ENCODE measurements at places on chromosomes 7 and 10. TPM values are rescaled to one million over a fixed set of nuclear protein-coding genes. Genes with fewer than 3 reads are reported as not detected.

- DNase-seq, result no peak
These were observed 223.1 kb upstream of the PPP2R2D start for GRCh38 chr10:131677671-131678070.

The IRF5 gene
- 8.5 TPM for total RNA-seq

The TBL2 gene
- total RNA-seq, result 56.4 TPM

DNA sequence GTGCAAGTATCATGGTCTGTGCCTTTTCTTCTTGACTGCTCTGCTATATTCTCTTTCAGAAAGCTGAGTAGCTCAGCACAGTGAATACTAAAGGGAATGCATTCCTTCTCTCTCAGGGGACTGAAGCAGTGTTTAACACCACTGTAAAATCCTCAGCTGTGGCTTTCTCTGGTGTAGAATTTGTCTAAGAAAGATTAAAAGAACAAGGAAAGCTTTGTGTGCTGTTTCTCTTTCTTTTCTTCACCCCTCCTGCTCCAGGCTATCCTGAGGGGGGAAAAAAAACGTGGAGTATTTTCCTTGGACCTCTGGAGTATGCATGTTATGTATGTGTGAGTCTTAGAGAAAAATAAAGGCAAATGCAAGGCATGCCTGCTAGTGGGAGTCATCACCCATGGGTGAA, 383.9 kb downstream of the AUTS2 start:
- DNase-seq, result no peak

GRCh38 chr7:11332865-11333228, 359.2 kb downstream of the PHF14 start:
- DNase-seq, result no peak

DNA sequence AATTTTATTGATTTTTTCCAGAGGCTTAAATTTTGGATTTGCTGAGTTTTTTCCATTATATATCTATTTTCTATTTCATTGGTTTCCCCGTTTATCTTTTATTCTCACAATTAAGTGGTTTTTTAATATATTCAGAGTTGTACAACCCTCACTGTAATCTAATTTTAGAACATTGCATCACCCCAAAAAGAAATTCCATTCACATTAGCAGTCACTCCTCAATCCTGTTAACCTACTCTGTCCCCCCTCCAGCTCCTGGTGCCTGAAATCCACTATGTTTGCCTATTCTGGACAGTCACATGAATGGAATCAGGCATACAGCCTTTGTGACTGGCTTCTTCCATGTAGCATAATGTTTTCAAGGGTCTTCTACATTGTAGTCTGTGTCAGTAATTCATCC, 55.8 kb upstream of the ITGA8 start:
- DNase-seq, result no peak

The DYDC2 gene
- total RNA-seq, result 0.22 TPM

The NUDCD3 gene
- 51.1 TPM for total RNA-seq

The CHAT gene
- total RNA-seq, result not detected

GRCh38 chr10:87054373-87055295, 34.5 kb downstream of the FAM25A start:
- DNase-seq, result no peak

- DNase-seq, result peak; percentile 1
These were observed 66.7 kb downstream of the CCDC3 start for GRCh38 chr10:12934777-12935176.

The HKDC1 gene
- total RNA-seq, result 42.0 TPM

DNA sequence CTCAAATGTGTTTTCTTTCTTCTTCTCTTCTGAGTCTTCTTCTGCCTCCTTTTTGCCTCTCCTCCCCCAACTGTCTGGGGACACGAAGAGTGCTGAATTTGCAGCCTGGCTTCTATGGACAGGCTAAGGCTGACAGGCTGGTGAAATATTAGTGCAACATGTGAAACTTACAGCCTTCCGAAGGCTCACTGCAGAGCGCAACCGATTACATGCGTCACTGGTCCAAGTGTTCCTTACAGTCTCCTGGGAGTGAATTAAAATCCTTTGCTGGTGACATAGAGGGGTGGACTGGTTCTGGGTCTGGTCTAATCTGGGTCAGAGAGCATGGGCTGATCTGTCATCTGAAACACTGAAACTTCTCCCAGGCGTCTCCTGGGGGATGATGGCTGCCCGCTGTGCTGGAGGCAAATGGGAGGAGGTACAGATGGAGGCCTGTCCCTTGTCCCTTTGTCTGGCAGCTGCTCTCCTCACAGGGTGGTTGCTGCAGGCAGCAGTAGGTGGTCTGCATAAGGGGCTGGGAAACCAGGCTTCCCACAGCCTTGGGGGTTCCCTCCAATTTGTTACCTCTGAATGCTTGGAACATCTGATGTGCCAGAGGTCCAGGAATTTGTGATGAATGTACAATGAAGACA, 143.8 kb upstream of the BMPER start:
- no peak for DNase-seq

- DNase-seq, result no peak
These were observed 111.5 kb downstream of the HDAC9 start for GRCh38 chr7:18607025-18607424.

DNA sequence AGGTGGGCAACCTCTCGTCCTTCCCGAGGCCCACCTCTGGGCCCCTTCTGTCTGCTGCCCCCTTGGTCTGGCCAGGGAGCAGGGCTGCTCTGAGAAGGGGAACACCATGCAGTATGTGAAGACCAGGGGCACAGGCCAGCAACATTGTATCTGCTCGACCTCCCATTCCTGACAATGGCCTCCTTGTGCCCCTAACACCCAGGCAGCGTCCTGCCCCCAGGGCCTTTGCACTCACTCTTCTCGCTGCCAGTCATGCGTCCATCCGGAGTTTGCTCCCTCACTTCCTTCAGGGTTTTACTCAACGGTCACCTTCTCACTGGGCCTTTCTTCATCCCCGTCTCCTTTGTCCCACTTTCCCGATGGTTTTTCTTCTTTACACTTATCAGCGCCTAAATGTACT, 232.9 kb upstream of the GRB10 start:
- no peak for DNase-seq

DNA sequence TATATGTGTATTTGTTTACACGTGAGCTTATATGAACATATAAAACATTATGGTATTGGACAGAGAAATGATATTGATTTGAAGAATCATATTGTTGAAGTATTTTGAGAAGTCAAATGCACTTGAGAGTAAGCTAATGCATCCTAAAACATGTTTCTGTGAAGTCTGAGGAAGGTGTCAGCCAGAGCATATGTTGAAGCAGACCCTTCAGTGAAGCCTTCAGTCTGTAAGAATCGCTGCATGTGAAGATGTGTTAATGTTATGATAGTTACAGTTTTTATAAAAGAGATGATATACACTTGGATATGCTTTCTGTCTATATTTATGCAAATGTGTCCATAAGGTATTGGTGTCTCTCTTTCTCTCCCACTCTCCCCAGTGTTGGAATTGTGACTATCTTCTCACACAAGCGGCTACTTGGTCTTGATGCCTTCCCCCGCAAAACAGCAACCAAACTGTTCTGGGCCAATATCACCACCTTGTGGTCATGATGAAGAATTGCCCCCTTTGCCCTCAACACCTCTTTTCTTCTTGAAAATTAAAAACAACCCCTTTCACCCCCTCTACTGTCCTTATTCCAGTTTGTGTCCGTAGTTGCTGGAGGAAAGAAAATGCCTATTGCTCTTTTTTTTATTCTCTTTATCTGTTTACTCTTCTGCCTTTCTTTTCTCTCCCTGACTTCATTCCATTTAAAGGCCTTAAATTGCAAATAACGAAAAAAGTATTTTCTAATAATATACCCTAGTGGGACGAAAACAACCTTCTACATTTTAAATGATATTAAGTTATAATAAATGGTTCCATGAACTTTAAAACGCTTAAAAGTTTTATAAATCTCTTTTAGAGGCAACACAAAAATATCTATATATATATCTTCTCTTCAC, 64.9 kb downstream of the IKZF1 start:
- no peak for DNase-seq

DNA sequence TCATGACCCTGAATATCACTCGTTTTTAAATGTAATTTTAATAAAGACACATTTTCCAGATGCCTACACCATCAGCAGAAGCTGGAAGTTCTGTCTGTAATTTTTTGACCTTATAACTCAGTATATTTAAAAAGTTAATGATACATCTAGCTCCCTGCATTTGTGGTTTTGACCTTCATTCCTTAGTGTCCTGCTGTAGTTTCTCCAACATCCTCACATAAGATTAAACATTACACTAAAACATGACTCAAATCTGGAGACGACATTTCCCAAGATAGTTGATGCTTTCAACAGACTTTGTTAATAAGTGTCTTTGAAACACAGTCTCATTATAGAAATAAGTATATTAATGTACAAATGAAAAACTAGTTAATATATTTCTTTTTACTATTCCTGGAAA, 363.1 kb downstream of the POM121L12 start:
- DNase-seq, result peak; percentile 93

DNA sequence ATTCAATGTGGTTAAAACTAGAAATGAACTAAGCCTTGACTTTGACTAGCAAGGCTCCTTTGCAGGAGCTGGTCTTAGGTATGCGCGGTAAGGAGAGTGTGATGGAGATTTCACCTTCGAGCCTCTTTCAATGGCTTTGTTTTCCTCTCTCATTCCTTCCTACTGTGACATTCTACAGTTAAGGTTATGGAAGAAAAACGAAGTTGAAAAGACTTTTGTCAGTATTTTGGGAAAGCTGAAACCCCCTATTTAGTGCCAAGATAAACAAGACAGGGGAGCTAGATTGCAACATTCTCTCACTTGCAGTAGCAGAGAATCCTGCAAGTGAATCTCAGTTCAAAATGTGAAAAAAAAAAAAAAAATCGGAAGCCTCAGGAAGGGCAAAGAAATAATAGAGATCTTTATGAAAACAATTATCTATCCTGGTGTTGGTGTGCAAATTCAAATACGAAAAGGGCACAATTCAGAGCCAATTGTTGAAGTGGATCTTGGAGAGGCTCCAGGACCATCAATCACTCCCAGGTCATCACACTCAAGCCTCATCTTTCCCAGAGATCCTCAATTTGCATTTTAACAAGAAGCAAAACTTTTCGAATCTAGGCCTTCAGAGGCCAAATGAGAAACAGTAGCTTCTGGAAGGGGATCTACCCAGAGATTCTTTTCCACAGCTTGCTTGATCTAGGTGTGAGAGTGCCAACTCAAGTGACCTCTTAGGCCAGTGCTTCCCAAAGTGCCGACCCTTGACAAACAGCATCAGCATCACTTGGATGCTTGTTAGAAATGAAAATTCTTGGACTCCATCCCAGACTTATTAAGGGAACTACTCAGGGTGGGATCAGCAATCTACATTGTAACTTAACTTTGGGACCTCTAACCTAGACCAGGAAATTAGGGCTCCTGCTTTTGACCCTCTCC, 163.8 kb downstream of the INHBA start:
- DNase-seq, result no peak

The FLNC gene
- total RNA-seq, result 149 TPM

DNA sequence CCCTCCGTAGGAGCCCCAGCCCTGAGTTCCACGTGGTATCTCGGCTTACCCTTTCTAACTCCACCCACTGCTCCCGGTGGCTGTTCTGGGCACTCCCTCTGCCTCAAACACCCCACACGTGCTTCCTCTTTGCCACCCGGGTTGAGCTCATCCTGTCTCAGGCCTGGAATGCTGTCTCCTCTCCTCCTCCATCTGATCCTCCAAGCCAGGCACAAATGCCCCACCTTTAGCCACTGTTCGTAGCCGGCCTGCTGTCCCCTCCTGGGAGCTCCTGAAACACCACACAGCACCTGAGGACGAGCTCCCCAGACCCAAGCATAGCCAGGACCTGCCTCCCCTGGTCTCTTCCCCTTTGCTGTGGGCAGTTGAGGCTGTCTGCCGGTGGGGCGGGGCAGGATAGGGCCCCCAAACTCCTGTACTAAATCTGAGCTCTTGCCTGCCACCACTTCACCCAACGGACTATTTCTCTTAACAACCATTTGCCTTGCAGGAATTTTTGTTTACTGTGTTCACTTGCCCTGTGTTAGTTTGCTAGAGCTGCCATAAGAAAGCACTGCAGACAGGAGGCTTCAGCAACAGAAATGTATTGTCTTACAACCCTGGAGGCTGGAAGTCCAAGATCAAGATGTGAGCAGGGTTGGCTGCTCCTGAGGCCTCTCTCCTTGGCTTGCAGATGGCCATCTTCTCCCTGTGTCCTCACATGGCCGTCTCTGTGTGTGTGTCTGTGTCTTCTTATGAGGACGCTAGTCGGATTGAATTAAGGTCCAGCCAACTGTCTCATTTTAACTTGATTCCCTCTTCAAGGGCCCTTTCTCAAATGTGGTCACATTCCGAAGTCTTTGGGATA, 58.3 kb upstream of the SHH start:
- DNase-seq, result no peak

DNA sequence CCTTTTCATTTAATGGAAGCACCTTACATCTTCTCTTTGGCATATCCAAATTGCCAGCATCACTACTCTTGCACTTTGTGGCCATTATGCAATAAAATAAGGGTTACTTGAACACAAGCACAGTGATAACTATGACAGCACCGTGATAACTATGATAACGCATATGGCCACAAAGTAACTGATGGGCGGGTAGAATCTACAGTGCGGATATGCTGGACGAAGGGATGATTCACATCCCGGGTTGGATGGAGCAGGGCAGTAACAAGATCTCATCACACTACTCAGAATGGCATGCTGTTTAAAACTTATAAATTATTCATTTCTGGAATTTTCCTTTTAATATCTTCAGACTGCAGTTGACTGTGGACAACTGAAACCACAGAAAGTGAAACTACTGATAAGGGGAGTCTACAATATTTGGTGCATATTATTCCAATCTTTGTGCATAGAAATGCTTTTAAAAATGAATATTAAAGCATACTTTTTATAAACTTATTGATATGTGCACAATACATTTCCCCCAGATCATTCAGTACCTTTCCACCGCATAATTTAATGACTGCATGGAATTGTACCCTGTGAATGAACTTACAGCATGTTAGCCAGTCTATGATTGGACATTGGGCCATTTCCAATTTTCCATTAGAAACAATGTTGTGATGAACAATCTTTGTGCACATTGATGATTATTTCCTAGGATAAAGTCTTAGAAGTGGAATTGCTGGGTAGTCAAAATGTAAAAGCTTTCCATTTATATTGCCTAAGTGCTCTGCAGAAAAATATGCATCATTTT, 136.4 kb downstream of the WNT2 start:
- no peak for DNase-seq

DNA sequence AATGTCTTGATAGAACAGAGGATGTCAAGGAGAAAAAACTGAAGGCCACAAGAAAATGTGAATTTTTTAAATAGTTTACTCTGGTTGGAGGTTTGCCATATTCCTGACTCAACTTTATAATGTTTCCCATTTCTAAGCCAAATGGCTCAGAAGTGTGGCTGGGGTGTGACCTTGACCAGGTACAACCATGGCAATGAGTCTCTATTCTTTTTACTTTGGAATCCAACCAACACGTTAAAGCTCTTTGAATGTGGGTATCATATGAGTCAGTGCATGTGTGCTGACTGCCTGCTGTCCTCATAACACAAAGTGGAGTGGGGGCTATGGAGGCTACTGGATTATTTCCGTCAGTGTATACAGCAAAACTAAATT, 33.5 kb upstream of the DLD start:
- DNase-seq, result no peak

GRCh38 chr10:67127441-67127840, 201.6 kb downstream of the LRRTM3 start:
- no peak for DNase-seq

- DNase-seq, result no peak
These were observed 644 bp downstream of the SORBS1 start for GRCh38 chr10:95560278-95561176.
